Activated T-helper 1 cell treated with anti-CD3 and anti-CD28 coated beads, Interleukin-2, amount 50 U/mL, for 16 hours (primary cell): ENCODE measurements at places on chromosomes 5 and 9.

GRCh38 chr5:96649681-96650540 is 12.3 kb upstream of the CAST start:
- no peak for DNase-seq

GRCh38 chr9:85960688-85961093 is 19.7 kb downstream of the NAA35 start:
- no peak for DNase-seq

DNA sequence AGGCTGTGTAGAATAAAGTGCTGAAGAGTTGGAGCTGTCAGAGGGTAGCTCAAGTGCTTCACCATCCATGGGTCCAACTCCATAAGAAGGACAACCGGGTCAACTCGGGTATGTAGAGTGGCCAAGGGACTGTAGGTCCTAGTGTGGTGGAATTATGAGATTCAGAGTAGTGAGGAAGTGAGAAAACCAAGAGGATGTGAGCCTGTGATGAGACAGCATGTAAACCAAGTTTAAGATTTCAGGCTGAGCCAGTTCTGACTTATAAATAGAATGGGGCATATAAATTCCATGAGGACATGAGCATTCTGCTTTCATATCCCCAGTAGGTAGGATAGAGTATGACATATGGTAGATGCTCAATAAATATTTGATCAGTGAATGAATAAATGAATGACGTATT is 96.3 kb downstream of the CFAP95 start:
- DNase-seq = no peak

DNA sequence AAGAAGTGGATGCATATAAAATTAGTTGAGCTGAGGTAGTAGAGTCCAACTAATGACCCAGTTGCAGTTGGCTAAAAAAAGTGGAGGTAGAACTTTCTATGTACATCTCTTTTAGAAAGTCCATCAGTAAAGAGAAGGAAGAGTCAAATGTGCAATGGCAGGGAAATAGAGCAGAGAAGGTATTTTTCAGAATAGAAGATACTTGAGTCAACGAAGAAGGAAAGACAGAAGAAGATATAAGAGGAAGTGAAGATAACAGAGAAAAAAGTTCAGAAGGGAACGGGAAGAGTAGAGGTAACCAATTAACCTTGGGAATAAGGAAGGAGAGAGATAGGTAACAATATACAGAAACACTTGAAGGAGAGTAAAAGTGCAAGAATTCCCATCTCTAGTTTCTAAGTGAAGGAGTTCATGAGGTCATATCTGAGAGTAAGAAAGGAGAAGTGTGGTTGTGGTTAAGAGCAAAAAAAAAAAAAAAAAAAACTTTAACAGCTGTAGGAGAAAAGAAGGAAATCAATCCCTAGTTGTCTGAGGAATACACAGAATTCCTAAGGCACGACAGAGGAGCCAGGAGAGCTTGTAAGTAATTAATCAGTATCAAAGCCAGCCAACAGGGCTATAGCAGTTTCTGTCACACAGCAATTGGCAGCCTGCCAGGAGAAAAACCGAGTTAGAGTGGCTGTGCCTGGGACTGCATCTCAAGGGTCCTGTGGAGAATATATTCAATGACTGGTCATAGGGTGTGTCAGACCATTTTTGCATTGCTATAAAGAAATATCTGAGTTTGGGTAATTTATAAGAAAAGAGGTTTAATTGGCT is 61.0 kb downstream of the ARL15 start:
- no peak for DNase-seq

DNA sequence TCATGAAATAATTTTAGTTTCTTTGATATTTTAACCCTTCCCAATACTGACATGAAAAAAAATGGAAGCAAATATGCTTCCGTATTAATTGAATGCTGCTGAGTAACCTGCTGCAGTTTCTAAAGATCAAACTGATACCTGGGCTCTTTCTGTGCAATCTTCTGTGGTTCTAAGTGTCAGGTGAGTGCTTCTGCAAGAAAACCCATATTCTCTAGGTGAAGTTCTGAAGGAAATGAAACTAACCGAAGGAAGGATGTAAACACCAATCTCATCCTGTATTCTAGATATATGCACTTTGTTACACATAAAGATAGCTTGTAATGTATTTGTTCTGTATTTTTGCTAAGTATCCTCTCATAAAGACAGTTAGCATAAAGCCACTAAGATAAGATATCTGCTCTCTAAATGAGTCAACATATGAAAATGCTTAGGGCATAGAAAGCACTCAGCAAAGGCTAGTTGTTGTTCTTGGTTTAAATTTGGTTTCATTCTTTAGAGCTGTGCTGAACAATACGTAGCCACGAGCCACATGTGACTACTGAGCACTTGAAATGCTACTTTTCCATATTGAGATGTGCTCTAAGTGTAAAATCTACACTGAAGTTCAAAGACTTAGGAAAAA is 52.0 kb downstream of the ITGA2 start:
- no peak for DNase-seq

DNA sequence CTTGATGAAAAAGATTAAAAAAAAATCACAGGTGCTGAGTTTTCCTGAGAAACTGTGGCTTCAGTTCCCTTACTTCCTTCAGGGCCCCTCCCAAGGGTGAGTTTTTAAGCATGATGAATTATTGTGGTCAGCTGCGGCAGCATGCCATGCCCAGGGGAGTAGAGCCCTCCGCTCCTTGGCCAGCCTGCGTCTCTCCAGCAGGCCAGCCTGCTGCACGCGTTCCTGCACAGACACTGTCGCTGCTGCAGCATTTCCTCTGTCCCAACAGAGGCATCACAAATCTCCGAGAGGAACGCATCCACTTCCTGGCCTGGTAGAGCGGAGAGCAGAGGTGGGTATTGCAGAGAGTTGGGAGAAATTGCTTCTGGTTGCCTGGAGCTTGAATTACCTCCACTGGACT is 26.1 kb upstream of the GLRA1 start:
- DNase-seq = no peak

- no peak for DNase-seq
Observed at GRCh38 chr5:57780961-57781325, 298.3 kb upstream of the ACTBL2 start.

- no peak for DNase-seq
Observed at GRCh38 chr5:170315154-170315553, 17.6 kb upstream of the LCP2 start.

- DNase-seq = no peak
Observed at GRCh38 chr9:84285381-84285780, 55.2 kb downstream of the SLC28A3 start.

- DNase-seq = no peak
Observed at GRCh38 chr5:175724314-175725275, 66.7 kb downstream of the HRH2 start.

DNA sequence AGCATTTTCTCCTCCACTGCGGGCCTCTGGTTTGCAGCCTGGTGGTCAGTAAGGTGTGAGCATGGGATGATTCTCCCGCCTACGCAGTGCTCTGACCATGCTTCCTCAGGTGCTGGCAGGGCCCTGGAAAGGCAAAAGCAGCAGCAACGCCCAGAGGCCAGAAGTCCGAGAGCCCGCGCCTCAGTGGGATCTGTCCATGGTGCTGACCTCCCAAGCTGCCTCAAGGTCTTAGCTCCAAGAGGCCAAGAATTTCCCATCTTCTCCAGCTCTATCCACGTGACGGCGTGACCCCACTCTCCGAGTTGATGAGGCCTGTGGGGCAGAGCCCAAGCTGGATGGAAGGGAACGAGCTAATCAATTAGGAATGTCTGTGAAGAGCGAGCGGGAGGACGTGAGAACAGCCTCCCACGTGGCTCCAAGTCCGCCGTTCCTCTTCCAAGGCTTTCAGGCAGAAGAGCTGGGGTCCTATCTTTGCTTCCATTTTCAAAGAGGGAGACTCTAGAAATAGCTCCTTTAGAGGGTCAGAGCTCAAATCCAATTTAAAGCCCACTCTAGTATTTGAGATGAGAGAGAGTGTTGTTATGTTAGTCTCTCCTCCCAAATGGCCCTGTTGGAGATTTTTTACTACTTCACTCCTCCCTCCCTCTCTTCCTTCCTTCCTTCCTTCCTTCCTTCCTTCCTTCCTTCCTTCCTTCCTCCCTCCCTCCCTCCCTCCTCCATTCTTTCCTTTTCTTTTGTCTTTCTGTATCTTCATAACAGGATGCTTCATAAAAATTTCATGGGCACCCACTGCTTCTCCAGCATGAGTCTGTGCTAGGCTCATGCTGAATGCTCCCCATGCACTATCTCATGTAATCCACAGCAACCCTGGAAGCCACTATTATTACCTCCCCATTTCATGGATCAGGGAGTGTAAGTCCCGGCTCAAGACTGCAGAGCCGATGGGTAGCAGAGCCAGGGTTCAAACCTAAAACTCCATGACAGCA is 69.3 kb downstream of the OLFM1 start:
- no peak for DNase-seq

- DNase-seq = no peak
Observed at GRCh38 chr9:21804791-21805190, 2.4 kb downstream of the MTAP start.

- no peak for DNase-seq
Observed at GRCh38 chr5:15938961-15939360, 240.6 kb downstream of the MARCHF11 start.

- peak; percentile 4 for DNase-seq
Observed at GRCh38 chr9:81686614-81687520, 2.5 kb downstream of the TLE1 start.

GRCh38 chr5:128002425-128002824 is 81.1 kb upstream of the SLC12A2 start:
- no peak for DNase-seq

DNA sequence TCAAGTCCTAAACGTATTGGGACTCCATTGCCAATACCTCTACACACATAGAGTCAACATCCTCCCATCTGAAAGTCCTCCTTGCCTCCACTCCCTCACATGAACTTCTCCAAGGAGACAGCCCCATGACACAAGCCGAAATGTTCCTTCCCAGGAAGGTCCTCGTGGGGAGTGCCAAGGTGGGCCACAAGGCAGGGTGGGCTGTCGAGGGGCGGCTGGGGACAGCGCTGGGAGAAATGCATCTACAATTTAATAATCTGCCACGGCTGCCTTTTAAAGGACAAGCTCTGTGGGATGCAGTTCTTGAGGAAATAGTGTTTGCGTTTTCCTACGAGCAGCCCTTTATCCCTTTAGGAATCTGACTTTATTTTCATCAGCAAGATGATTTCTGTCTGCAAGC is 138.7 kb downstream of the GABBR2 start:
- DNase-seq = no peak
